COR-L47 (cell line): ENCODE measurements at places on chromosomes 7 and 10.

GRCh38 chr10:114010316-114010715, 33.4 kb upstream of the ADRB1 start:
- DNase-seq, result no peak

GRCh38 chr10:84783386-84783785, 455.0 kb downstream of the CCSER2 start:
- peak; percentile 29 for DNase-seq

DNA sequence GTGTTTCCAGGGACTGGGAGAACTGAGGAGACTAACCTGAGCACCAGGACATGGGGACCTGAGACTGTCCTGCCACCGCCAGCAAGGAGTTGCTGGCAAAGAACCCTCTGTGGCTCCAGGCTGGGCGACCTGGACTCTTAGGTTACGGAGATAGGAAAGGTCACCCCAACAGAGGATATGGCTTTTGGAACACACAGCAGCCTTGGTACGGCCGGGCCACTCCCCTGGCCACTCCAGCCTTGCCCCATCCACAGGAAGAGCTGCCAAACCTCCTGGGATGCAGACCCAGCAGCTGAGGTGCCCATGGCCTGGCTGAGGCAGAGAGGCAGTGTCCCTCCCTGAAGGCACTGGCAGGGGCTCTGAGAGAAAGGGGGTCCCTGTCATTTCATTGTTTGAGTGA, 137.8 kb downstream of the OAT start:
- no peak for DNase-seq

DNA sequence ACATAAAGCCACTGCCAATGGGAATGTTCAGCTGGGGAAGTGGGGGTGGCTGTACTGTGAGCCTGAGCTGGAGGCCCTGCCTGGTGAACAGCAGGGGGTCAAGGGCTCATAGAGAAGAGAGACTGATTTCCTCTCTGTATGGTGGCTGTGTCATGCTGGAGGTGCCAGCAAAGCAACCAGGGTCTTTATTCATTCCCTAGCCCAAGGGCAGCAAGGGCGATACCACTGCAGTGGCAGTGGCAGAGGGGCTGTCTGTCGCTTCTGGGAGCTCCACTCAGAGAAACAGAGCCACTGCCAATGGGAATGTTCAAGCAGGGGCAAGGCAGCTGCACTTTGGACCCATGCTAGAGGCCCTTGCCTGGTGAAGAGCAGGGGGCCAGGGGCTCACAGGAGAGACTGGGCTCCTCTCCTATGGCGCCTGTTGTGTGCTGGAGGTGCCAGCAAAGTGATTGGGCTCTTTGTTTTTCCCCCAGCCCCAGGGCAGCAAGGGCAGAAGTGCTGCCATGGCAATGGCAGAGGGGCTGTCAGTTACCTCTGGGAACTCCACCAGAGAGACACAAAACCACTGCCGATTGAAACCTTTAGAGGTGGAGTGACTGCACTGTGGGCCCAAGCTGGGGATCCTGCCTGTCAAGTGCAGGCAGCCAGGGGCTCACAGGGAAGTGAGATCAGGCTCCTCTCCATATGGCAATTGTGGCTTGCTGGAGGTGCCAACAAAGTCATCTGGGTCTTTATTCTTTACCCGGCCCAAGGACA, 545.1 kb downstream of the SH2D4B start:
- no peak for DNase-seq

GRCh38 chr10:52146766-52147165, 167.3 kb upstream of the DKK1 start:
- no peak for DNase-seq

GRCh38 chr7:137471128-137471527, 127.6 kb upstream of the PTN start:
- DNase-seq, result no peak

DNA sequence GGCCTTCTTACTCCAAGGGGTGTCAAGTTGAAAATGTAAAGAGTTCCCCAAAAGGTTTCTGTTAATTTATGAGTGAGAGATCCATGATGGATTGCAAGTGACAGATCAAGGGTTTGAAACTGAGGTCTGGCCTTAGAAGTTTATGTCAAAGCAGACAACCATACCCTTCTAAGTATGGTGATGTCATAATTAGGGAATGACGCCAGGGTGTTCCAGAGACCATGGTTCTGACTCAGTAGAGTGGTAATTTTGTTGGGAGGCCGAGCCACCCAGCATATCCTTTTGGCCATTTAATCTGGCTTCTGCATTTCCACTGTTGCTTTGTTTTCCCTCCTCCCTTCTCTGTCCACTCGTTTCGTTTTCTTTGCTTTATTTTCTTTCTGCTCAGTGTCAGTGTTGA, 2.7 kb downstream of the TRUB1 start:
- DNase-seq, result no peak
